IMR-90 (cell line): ENCODE measurements at places on chromosomes 4 and X.

GRCh38 chr4:86184901-86185285 is 175.0 kb downstream of the MAPK10 start:
- no peaks in the 10 kb centered on the region for H3K27me3 ChIP-seq
- DNase-seq = no peak
- H3K27ac ChIP-seq = no peak overlapping the region
- no peaks in the 10 kb centered on the region for H3K4me1 ChIP-seq

- no peak overlapping the region for H3K4me3 ChIP-seq
- H3K27me3 ChIP-seq = no peaks in the 10 kb centered on the region
- H3K36me3 ChIP-seq = no peaks in the 10 kb centered on the region
- DNase-seq = no peak
Measured at GRCh38 chr4:156619154-156619934, 352.3 kb downstream of the PDGFC start.

DNA sequence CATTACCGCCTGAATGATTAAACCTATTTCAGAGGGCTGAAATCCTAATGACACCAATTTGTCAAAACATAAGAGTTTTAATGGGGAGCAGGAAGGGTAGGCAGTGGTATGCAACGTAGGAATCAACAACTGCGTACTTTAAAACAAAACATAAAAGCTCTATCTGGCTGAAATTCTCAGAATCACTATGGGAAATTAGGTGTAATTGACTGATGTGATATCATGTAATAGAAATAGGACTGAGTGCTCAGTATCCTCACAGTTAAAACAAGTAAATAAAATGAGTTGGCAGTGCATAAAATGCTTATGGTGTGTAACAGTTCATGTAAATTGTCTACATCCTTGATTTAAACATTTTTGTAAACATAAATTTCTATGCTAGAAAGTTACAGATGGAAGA is 13.6 kb upstream of the IGSF1 start:
- H3K4me1 ChIP-seq = no peaks in the 10 kb centered on the region
- peaks cover 4% of the 10 kb centered on the region; the same call in 1 of the 2 replicates for H3K27me3 ChIP-seq
- no peak for DNase-seq
- H3K4me3 ChIP-seq = no peak overlapping the region
- H3K27ac ChIP-seq = no peak overlapping the region

DNA sequence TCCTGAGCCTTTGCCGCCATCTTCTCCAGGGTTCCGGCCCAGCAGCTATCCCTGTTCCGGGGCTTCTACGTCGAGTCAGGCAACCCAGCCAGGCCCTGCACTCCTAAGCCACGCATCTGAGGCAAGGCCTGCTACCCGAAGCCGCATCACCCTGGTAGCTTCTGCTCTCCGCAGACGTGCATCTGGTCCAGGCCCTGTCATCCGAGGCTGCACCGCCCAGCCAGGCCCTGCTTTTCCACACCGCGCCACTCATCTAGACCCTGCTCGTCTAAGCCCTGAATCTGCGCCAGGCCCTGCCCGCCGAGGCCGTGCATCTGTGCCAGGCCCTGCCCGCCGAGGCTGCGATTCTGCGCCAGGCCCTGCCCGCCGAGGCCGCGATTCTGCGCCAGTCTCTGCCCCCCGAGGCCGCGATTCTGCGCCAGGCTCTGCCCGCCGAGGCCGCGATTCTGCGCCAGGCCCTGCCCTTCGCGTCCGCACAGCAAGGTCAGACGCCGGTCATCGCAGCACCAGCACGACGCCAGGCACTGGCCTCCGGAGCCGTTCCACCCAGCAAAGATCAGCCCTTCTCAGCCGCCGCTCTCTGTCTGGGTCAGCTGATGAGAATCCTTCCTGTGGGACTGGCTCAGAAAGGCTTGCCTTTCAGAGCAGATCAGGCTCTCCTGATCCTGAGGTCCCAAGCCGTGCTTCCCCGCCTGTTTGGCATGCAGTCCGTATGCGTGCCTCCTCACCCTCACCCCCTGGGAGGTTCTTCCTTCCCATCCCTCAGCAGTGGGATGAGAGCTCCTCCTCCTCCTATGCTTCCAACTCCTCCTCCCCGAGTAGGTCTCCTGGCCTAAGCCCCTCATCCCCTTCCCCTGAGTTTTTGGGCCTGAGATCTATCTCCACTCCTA is 75.1 kb downstream of the NUDT10 start:
- no peaks in the 10 kb centered on the region for H3K36me3 ChIP-seq
- no peak overlapping the region for H3K27ac ChIP-seq
- H3K4me1 ChIP-seq = no peaks in the 10 kb centered on the region
- no peak overlapping the region for H3K4me3 ChIP-seq
